ENCODE measurements at places on chromosomes 6 and 20.

DNA sequence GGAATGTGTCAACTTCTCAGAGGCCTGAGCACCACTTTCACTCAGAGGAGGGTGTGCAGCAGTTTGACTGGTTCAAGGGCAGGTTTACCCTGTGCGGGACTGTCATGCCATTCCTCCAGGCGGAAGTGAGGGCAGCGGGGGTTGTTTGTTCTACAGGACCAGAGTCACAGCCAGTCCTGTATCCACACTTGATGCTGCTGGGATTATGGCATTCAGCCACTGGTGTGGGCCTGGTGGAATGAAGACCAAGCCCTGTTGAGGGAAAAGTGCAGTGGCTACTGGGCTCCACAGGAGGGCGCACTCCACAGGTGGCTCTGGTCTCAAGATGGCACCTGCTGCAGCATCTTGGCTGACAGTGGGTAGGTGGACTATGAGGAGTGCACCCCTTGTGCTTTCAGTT, 14.8 kb downstream of the SEMG2 start:
- DNase-seq, result no peak

DNA sequence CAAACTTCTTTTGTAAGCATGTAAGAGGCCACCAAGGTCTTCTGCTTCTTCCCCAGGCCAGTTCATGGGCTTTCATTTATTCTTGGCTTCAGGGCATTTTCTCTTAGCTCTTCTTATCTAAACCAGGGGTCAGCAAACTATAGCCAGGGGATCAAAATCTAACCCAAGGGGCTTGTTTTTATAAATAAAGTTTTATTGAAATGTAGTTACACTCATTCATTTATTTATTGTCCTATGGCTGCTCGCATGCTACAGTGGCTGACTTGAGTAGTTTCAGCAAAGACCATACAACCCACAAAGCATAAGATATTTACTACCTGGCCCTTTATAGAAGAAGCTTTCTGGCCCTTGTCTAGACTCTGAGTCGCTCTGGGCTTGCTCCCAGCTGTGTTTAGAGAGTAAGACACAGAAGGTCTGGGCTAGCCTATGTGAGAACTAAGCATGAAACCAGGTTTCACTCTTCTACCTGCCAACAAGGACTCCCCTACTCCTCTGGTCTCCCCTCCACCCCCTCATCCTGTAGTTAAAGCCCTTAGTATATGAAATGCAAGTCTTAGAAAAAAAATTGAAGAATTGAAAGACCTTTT, 43.2 kb downstream of the KHDC1L start:
- DNase-seq, result no peak

GRCh38 chr20:34472246-34472925, 43.8 kb upstream of the DYNLRB1 start:
- peak; percentile 56 for DNase-seq

DNA sequence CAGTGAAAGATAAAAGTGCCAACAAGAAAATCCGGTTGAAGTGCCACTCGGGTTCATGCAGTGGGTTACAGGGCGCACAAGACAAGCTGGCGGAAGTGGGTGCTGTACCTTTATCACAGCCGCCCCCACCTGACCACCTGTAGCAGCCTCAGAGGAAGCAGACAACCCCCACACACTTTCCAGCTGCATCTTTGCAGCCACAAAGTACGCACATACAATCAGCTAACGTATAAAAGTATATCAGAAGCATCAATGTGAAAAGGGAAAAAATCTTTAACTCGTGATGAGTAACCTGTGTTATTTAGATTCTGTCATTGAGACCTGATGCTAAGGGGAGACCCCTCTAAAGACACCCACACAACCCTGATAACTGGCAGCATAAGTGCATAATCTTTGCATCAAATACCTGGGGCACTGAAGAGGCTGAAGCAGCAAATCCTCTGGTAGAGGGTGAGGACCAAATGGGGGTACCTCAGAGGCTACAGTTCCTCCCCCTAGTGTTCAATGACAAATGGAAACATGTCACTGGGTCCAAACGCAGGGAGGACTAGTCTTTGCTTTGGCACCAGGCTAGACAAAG, 22.1 kb downstream of the BACH2 start:
- no peak for DNase-seq

- DNase-seq, result no peak
Measured at GRCh38 chr20:36320261-36320897, 14.2 kb downstream of the DLGAP4 start.
